ENCODE measurements at places on chromosomes 7 and 10.

- DNase-seq: no peak
These were observed 72.9 kb upstream of the KMT2C start for GRCh38 chr7:152508701-152509100.

- no peak for DNase-seq
These were observed 128.4 kb upstream of the ZNF746 start for GRCh38 chr7:149625947-149626392.

- no peak for DNase-seq
These were observed 294.2 kb upstream of the ZMIZ1 start for GRCh38 chr10:78774614-78774998.

DNA sequence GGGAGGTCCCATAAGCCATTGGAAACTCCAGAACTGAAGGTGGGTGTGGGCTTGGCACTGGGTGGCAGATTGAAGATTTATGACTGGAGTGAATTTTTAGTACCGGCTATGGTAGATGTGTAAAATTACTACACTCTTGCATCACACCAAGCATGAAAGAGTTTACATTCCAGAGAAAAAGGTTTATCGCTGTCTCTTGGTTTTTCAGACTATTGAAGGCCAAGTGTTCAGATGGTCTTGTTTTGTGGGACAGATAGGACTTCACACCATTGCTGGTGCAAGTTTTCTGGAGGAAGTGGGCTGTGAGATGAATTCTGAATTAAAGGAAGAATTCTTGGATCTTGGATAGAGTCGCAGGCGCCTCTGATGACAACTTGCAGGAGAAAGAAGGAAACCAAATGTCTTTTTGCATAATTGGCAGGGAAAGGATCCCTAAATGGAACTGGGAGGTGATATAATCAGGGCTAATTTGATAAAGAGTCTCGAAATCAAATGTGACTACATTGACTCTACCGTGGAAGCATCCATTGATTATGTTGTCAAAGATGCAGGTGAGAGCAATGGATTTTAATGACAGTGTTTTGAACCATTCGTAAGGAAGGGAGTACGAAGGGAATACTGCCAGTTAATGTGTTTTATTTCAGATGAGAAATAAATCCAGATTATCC, 14.2 kb upstream of the NMT2 start:
- DNase-seq: no peak

- DNase-seq: no peak
These were observed 46.3 kb upstream of the RNF216 start for GRCh38 chr7:5827755-5828154.
